Kidney (tissue), 22 donors: ENCODE measurements at places on chromosomes 16 and 17. TPM values are rescaled to one million over a fixed set of nuclear protein-coding genes. Genes with fewer than 3 reads are reported as not detected.

DNA sequence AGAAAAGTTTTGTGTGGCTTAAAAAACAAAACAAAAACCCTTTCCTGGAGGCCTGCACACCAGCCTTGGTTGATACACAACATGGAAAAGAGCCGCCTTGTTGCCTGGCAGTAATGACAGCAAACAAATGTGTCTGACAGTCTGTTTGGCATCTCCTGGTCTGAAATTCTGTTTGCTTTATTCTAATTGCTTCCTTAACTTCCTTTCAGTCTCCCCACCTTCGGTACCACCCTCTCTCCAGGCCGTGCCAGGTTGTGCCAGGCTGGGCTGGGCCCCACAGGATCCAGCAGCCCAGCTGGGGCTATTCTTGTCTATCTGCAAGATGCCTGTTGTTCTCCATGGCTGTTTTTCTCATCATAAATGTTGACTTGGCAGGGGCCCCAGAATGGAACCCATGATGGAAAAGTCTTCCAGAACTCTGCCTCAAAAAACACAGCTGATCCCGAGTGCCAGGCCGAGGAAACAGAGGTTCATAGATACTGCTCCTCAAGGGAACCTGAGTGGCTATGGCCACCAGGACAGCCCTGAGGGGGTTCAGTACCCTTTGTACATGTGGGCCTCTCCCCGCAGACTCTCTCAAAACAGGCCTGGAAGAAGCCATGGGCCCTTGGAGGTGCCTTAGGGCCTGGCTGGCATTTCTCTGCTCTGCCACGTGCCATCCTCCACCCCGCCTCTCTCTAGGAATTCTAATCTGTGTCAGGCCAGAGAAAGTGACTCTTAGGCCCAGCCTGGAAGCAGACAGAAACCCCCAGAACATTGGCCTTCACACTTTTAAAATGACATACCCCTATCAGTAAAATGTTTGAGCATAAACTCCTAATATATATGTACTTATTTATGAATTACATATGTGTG is 50.5 kb downstream of the YPEL2 start:
- no peak overlapping the region for H3K4me3 ChIP-seq
- H3K4me1 ChIP-seq, result peaks cover 35% of the 10 kb centered on the region
- H3K27me3 ChIP-seq, result no peaks in the 10 kb centered on the region
- peak; percentile 78 for DNase-seq

- peak; percentile 55 for DNase-seq
- peak overlapping the region; percentile 93 for H3K27ac ChIP-seq
- H3K4me3 ChIP-seq, result no peak overlapping the region
Observed at GRCh38 chr17:47280072-47280811, 26.6 kb downstream of the ITGB3 start.

DNA sequence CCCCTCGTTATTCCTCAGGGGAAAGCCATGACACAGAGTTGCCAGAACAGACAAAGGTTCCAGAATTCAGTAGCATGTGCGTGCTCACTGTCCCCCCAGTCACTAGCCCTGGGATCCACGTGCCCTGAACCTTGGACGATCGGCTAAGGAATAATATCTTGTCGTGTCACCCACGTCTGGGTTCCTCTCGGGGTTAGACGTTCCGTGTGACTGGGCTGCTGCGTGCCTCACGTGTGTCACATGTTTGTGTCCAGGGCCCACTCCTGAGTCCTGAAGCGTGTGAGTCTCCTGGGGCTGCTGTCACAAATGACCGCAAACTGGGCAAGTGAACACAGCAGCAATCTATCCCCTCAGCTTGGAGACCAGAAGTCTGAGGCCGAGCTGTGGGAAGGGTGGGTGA is 12.4 kb upstream of the ZNF469 start:
- peak; percentile 16 for DNase-seq
- H3K27ac ChIP-seq, result no peak overlapping the region
- H3K36me3 ChIP-seq, result no peaks in the 10 kb centered on the region
- H3K27me3 ChIP-seq, result no peaks in the 10 kb centered on the region

DNA sequence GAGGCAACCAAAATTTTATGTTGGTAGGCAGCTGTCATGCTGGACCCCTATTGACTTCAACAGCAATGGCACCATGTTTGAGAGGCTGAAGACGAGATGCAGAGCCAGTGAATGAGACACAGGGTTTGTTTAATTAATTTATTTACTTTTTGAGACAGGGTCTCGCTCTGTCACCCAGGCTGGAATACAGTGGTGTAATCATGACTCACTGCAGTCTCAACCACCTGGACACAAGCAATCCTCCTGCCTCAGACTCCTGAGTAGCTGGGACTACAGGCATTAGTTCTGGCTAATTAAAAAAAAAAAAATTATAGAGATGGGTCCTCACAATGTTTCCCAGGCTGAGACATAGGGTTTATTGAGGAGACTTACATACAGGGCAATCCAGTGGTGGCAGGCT is 36.2 kb upstream of the PPM1D start:
- no peaks in the 10 kb centered on the region for H3K36me3 ChIP-seq
- peaks cover 10% of the 10 kb centered on the region for H3K4me1 ChIP-seq
- H3K4me3 ChIP-seq, result no peak overlapping the region
- H3K27ac ChIP-seq, result no peak overlapping the region

DNA sequence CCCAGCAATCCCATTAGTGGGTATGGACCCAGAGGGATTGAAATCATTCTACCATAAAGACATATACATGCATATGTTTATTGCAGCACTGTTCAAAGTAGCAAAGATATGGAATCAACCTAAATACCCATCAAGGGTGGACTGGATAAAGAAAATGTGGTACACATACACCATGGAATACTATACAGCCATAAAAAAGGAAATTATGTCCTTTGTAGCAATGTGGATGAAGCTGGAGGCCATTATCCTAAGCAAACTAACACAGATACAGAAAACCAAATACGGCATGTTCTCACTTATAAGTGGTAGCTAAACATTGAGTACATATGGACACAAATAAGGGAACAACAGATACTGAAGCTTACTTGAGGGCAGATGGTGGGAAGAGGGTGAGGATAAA is 2.4 kb downstream of the KRTAP2-3 start:
- no peaks in the 10 kb centered on the region for H3K36me3 ChIP-seq
- no peaks in the 10 kb centered on the region for H3K4me1 ChIP-seq
- H3K27ac ChIP-seq, result no peak overlapping the region
- no peak for DNase-seq
- H3K27me3 ChIP-seq, result no peaks in the 10 kb centered on the region

DNA sequence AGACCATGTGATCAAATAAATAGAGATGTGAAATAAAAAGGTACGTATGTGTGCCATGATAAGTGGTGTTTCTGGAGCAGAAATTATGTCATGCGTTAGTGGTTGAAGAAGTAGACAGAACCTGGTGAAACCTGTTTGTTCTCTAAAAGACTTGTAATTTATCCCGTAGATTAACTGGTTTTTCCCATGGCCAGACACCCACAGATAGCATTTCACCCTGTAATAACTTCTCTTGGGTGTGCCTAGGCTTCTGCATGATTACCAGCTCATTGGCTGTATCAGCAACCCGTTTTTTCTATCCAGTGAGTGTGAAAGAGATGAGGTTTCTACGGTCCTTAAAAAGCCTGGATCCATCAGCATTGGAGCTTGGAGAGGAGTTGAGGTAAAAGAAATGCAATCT is 471.3 kb downstream of the NPIPA7 start:
- no peak overlapping the region for H3K4me3 ChIP-seq
- H3K27ac ChIP-seq, result no peak overlapping the region
- H3K36me3 ChIP-seq, result no peaks in the 10 kb centered on the region

- no peaks in the 10 kb centered on the region for H3K4me1 ChIP-seq
- no peak for DNase-seq
- no peaks in the 10 kb centered on the region for H3K27me3 ChIP-seq
- H3K36me3 ChIP-seq, result no peaks in the 10 kb centered on the region
- H3K27ac ChIP-seq, result no peak overlapping the region
- H3K4me3 ChIP-seq, result no peak overlapping the region
Observed at GRCh38 chr17:79427621-79428539, 183.0 kb downstream of the RBFOX3 start.

DNA sequence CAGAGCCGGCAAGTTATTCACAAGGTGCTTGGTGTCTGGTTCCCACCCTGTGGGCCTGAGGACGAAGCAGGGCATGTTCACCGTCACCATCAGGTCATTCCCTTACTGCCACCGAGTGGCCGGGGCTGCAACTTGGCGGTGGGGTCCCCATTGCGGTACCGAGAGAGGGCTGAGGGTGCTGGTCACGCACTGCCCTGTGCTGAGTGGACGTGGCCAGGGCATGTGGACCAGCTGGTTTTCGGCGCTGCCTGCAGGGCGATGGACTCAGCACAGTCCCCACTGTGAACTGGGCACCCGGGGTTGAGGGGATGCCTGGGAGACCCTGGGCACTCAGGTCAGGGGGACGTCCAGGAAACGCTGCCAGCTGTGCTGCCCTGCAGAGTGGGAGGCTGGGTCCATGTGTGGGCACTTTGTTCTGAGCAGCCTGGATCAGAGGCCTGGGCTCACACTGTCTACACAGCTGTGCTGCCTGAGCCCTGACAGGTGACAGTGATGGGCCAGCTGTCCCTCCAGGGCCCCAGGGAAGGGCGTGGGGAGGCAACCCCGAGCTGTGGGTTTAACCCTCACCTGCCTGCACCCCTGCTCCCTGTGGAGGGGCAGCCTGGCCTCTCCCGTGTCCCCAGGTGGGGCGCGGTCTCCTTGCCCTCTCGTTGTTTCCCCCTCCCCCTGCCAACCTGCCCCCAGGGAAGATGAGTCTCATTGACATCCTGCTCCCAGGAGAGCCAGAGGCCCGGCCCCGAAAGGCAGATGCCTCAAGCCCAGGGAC is 39.3 kb upstream of the GNG13 start:
- H3K27ac ChIP-seq, result no peak overlapping the region
- H3K36me3 ChIP-seq, result no peaks in the 10 kb centered on the region
- H3K4me1 ChIP-seq, result no peaks in the 10 kb centered on the region

GRCh38 chr16:7268182-7268581 is 64.5 kb upstream of the RBFOX1 start:
- H3K4me3 ChIP-seq, result no peak overlapping the region
- DNase-seq, result peak; percentile 59
- no peaks in the 10 kb centered on the region for H3K36me3 ChIP-seq
- H3K27ac ChIP-seq, result no peak overlapping the region
- H3K27me3 ChIP-seq, result no peaks in the 10 kb centered on the region

- H3K36me3 ChIP-seq, result no peaks in the 10 kb centered on the region
- peaks cover 14% of the 10 kb centered on the region for H3K4me1 ChIP-seq
- H3K4me3 ChIP-seq, result peak overlapping the region; percentile 83
- H3K27ac ChIP-seq, result peak overlapping the region; percentile 91
- no peaks in the 10 kb centered on the region for H3K27me3 ChIP-seq
Observed at GRCh38 chr16:67845291-67846062, 1.3 kb upstream of the NUTF2 start.

- no peak overlapping the region for H3K4me3 ChIP-seq
- H3K27me3 ChIP-seq, result no peaks in the 10 kb centered on the region
- H3K36me3 ChIP-seq, result peaks cover 2% of the 10 kb centered on the region
- no peaks in the 10 kb centered on the region for H3K4me1 ChIP-seq
Observed at GRCh38 chr17:79002796-79003593, 6.6 kb downstream of the CANT1 start.

DNA sequence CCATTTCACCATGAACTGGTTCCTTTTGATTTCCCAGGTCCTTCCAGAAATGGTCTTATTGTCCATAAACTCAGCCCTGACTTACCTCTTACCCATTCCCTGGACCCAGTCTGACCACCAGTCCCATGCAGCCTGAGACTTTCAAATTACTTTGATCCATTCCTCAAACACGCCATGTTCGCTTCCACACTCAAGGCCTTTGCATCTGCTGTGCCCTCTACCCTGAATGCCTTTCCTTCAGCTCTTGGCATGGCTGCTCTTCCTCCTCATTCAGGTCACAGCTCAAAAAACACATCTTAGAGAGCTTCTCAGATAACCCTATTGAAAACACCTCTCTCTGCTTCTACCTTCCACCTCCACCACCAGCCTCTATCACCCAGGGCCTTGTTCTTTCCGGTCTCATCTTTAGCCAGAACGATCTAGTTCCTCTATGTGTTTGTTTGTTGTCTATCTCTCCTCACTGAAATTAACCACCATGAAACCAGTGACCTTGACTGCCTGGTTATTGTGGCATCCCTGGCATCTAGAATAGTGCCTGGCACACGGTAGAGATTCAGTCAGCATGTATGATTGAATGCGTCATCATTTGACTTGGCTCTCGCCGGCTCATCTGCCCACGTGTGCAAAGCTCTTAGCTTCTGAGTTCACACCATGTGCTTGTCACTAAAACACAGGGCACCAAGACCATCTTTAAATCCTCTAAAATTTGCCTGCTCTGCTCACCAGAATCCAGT is 12.8 kb downstream of the CRYM start:
- no peak overlapping the region for H3K4me3 ChIP-seq
- H3K27ac ChIP-seq, result peak overlapping the region; percentile 44
- H3K4me1 ChIP-seq, result peaks cover 11% of the 10 kb centered on the region
- no peaks in the 10 kb centered on the region for H3K36me3 ChIP-seq

DNA sequence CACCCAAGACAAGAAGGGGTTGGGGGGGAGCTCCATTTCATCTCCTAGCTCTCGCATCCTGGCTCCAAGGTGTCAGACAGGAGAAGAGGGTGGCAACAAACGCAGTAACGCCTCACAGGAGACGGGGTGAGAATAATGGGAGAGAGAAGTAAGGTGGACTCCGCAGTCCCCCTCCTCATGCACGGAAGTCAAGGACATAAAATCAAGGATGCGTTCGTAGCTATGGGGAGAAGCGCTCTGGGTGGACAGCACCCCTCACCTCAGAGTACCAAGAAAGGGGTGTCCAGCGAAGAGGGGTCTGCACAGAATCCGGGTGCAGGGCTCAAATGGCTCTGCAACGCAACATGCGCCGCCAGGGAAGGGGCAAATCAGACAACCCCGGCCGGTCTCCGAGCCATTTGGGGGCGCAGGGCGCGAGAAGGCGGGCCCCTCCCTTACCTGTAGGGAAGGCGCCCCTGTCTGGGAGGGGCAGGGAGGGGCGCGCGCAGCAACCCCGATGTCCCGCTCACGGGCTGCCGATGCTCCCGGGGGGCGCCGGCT is 555 bp downstream of the HDAC5 start:
- no peak for DNase-seq
- H3K27ac ChIP-seq, result peak overlapping the region; percentile 69
- peaks cover 28% of the 10 kb centered on the region for H3K4me1 ChIP-seq
- H3K27me3 ChIP-seq, result no peaks in the 10 kb centered on the region
- H3K36me3 ChIP-seq, result no peaks in the 10 kb centered on the region

GRCh38 chr16:89123831-89124100 is 30.1 kb downstream of the ACSF3 start:
- no peaks in the 10 kb centered on the region for H3K27me3 ChIP-seq
- peaks cover 21% of the 10 kb centered on the region for H3K36me3 ChIP-seq
- no peak overlapping the region for H3K27ac ChIP-seq

GRCh38 chr17:48841395-48841831 is 10.6 kb downstream of the CALCOCO2 start:
- peak overlapping the region; percentile 82 for H3K27ac ChIP-seq
- H3K4me1 ChIP-seq, result no peaks in the 10 kb centered on the region
- no peak for DNase-seq
- peaks cover 4% of the 10 kb centered on the region for H3K36me3 ChIP-seq

- H3K4me1 ChIP-seq, result no peaks in the 10 kb centered on the region
- no peak overlapping the region for H3K27ac ChIP-seq
- peaks cover 10% of the 10 kb centered on the region for H3K36me3 ChIP-seq
- no peak for DNase-seq
Observed at GRCh38 chr17:4208238-4208637, 55.5 kb downstream of the ANKFY1 start.

SLC5A11 gene
- 1.2 TPM for total RNA-seq

MYLK3 gene
- 0.31 TPM for total RNA-seq

KRT36 gene
- not detected for total RNA-seq

SOCS7 gene
- total RNA-seq, result 18.7 TPM

MYH2 gene
- total RNA-seq, result not detected

CKLF gene
- 42.4 TPM for total RNA-seq

CPNE7 gene
- total RNA-seq, result 13.7 TPM
